ENCODE measurements at places on chromosomes 7 and 10.
A peak's percentile ranks its signal among the peaks of the same experiment; 100 is the strongest.

DNA sequence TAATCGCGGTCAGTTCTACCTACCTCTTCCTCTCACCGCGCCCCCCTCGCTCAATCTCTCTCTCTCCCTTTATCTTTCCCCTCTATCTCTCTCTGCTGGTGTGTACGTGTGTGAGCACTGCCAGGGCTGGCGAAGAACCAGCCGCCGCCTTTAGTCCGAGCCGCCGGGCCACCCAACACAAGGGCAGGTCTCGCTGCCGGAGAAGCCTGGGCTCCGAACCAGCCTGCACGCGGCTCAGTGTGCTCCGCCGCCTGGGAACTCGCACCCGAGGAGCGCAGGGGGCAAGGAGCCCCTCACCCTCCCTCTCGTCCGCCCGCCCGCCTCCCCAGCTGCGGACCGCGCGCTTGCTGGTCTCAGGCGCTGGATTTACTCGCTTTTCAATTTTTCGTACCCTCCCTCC, 1.7 kb downstream of the NXPH1 start:
- no peak for DNase-seq

GRCh38 chr10:78568620-78569019, 500.1 kb upstream of the ZMIZ1 start:
- no peak for DNase-seq

- no peak for DNase-seq
Observed at GRCh38 chr10:120734483-120735078, 116.6 kb upstream of the WDR11 start.

- DNase-seq, result no peak
Observed at GRCh38 chr10:47164126-47164799, 135.7 kb upstream of the GDF10 start.

GRCh38 chr10:125206623-125207022, 46.3 kb upstream of the CTBP2 start:
- DNase-seq, result no peak

- DNase-seq, result no peak
Observed at GRCh38 chr7:22709857-22710256, 17.1 kb upstream of the IL6 start.

DNA sequence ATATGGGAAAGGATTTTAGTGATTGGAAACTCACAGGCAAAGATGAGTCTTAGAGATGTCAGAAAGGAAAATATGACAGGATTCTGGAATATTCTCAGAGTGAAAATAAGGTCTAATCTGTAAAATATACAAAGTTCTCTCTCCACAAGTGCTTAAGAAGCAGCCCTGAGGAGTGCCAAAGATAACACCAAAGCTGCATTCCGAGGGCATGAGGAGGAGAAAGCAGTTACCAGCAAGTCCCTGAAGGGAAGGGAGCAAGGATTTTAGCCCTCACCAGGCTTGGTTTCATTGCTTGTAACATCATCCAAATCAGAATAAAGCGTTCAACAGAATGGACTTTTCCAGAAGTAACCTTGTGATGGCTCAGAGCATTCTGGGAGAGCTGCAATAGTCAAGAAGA, 31.4 kb upstream of the DLX6 start:
- DNase-seq, result no peak

- DNase-seq, result no peak
Observed at GRCh38 chr7:45601094-45601493, 26.9 kb downstream of the ADCY1 start.

- no peak for DNase-seq
Observed at GRCh38 chr7:112963634-112964033, 123.0 kb downstream of the GPR85 start.

GRCh38 chr10:28728366-28728765, 51.0 kb downstream of the BAMBI start:
- no peak for DNase-seq

- DNase-seq, result no peak
Observed at GRCh38 chr7:37379546-37380277, 69.0 kb downstream of the ELMO1 start.

DNA sequence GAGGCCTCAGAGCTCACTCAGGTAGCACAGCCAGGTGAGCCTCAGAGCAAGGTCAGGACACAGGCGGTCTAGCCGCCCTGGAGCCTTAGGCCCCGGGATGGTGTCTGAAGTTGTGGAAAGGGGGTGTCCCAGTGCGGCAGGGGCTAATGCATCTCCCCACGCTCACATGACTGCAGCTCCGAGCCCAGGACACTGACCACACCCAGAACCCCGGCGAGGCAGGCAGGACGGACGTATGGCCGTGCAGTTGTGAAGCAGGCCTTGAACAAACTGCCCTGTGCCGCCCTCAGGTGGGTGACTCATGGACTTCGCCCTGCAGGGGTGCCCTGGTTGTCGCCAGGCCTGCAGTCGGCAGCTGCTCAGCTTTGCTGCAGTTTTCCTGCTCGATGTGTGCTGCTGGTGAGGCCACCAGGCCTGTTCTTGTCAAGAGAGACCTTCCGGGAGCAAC, 5.0 kb upstream of the PRKAR1B start:
- DNase-seq, result no peak

DNA sequence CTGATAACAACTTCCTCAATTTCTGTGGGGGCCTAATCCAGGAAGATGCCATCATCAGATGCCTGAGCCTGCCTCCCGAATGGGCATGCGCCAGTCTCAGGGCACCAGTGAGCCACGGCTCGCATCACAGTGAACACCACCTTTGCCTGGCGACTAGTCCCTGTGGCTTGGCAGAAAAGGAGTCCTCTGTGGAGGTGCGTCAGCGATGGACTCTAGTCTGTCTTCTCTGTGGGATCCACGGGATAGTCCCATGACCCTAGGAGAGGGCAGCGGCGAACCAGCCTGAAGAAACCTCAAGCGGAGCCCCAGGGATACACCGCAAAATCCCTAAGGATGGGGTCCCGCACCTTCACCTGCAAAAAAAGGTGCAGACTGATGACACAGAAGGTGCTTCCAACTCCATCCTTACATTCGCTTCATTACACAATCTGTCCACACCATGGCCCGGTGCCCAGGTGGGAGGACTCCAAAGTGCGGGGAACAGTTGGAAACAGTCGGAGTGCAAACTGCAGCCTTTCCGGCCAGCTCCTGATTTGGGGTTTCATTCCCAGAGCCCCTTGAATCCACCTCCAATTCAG, 35.1 kb upstream of the ZNF273 start:
- DNase-seq, result no peak

- no peak for DNase-seq
Observed at GRCh38 chr10:97520978-97521761, 22.4 kb downstream of the UBTD1 start.

DNA sequence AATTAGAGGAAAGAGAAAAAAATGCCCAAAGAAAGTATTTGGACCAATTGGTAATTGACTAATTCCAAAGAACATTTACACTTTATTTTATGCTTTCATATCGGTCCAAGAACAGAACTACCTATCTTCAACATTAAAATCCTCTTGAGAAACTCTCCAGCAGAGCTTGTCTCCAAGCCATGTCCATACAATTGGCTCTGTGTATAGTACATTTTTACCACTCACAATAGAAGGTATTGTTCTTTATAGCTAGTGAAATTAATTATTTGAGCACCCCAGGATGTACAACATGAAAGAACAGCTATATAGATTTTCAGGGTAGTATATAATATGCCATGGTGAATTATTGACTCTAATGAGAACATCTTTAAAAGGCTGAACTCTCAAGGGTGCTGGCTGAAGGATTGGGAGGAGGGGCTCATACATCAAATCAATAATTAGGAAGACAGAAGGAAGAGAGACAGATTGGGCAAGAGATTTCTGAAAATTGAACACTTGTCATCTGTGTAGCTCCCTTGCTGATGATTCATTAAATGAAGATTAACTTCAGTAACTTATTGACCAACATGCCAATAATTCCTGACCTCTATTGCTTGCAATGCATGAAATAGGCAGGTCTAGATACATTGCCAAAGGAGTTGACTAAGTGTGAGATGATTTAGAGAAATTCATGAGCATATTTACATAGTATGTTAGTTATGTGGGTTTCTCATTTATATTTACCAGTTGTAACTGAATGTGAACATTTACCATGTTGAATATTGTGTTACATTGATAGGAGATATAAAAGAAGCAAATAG, 249.7 kb downstream of the MTERF1 start:
- DNase-seq, result no peak

DNA sequence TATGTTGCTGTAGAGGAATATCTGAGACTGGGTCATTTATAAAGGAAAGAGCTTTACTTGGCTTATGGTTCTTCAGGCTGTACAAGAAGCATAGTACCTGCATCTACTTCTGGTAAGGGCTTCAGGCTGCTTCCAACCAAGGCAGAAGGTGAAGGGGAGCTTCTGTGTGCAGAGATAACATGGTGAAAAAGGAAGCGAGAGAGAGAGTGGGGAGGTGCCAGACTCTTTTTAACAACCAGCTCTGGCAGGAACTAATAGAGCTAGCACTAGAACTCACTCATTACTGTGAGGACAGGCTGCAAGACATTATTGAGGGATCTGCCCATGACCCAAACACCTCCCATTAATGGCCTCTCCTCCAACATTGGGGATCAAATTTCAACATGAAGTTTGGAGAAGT, 94.5 kb downstream of the KIF20B start:
- no peak for DNase-seq

GRCh38 chr7:151695951-151696541, 176.4 kb upstream of the RHEB start:
- no peak for DNase-seq

GRCh38 chr7:3378390-3379150, 77.5 kb downstream of the SDK1 start:
- DNase-seq, result no peak

- DNase-seq, result no peak
Observed at GRCh38 chr10:48542471-48543181, 62.2 kb downstream of the ARHGAP22 start.

GRCh38 chr10:21173802-21174714, 276.9 kb upstream of the NEBL start:
- DNase-seq, result peak; percentile 27

GRCh38 chr10:48729222-48729621, 44.5 kb downstream of the WDFY4 start:
- no peak for DNase-seq

DNA sequence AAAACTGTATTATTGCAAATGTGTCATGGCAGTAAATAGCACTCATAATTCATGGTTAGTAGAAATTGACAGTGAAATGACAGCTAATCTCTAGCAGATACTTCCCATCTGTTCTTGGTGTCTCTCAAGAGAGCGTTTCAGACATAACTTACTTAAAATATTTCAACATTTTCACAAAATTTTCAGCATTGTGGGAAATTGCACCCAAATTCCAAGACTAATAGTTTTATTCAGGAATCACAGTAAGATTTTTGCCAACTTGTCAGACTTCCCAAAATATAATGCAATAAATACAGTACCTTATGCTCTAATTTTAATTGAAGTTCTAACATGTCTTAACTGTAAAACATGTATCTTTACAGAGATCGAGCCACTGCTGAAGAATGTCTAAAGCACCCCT, 41.2 kb downstream of the STK17A start:
- no peak for DNase-seq

- no peak for DNase-seq
Observed at GRCh38 chr7:44093102-44093641, 10.8 kb upstream of the POLM start.

- DNase-seq, result no peak
Observed at GRCh38 chr10:18532881-18533535, 118.4 kb downstream of the NSUN6 start.

DNA sequence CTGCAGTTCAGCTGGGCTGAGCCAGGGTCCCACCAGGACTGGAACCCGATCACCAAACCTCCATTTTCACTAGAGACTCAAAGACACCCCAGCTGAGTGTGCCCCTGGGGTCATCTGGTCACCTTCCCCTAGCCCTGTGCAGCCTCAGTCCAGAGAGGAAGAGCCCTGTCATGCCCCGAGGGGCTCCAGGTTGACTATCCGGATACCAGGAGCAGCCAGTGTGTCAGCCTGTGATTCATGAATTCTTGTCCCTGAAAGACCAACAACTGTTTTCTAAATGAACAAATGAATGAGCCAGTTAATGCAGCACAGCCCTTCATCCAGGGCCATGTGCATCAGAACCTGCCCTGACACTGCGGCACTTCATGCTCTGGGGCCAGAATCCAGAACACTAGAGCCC, 201.9 kb upstream of the TCERG1L start:
- no peak for DNase-seq

DNA sequence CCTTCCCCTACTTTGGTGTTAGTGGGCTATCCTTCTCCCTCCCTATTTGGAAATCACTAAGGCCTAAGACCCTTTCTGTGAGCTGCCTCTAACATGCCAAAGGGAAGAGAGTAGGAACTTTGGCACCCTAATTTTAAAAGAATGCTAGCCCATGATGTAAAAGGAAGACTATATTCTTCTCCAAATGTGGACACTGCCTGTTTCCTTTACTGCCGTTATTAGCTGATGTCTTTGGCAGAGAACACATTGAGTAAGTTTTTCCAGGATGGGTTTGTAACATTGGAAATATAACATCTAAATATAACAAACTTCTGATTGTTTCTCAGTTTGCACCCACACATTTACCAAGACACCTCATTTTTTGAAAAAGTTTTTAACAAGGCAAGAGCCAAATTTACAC, 56.9 kb upstream of the TNKS2 start:
- DNase-seq, result no peak

DNA sequence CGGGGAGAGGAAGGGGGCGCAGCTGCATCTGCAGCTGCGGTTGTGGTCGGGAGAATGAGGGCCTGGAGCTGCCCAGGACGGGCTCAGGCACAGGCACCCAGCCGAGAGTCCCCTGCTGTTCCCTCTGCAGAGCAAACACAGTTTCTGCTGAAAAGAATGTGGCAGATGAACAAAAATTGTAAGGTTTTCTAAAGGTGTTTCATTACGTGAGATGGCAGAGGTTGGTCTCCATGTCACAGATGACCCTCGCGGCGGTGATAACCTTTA, 456.2 kb downstream of the DNAJB6 start:
- no peak for DNase-seq

- DNase-seq, result no peak
Observed at GRCh38 chr7:94525923-94526322, 16.3 kb downstream of the CASD1 start.

DNA sequence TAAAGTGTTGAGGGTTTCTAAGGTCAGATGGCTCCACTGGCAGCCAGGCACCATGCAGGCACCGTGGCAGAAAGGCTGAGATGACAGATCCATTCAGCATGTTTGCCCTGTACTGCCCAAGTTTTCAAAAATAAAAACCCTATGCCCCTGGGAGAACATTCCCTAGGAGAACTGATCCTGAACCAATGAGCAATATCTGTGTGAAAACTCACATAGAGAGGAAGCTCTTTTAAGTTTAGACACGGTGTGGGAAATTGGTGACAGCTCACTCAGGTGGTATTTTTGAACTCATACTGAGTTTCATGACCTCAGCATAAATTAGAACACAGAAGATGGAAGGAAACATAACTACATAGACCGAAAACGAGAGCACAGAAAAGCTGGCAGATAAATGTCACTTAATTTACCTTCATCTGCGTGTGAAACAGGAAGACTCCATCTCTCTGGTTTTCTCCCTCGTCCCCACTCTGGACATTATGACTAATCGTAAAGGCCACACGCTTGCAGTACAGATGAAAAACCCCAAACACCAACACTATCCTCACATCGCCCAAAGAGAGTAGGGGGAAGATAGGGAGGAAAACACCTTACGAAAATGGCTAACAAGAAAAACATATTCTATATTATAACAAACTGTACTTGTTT, 127.8 kb downstream of the ICA1 start:
- DNase-seq, result peak; percentile 32

GRCh38 chr7:34162027-34162565, 256.8 kb downstream of the BMPER start:
- no peak for DNase-seq

- no peak for DNase-seq
Observed at GRCh38 chr10:94232711-94233383, 129.9 kb downstream of the NOC3L start.

GRCh38 chr10:79246209-79246581, 101.1 kb upstream of the PPIF start:
- no peak for DNase-seq

- no peak for DNase-seq
Observed at GRCh38 chr10:127836966-127837365, 55.8 kb downstream of the CLRN3 start.

Data from activated CD8-positive, alpha-beta memory T cell treated with anti-CD3 and anti-CD28 coated beads for 48 hours (primary cell).